ENCODE measurements at places on chromosomes 6 and 20.
A peak's percentile ranks its signal among the peaks of the same experiment; 100 is the strongest.

- DNase-seq = peak; percentile 83
These were observed 149.1 kb downstream of the ZNF217 start for GRCh38 chr20:53444401-53445149.

- no peak for DNase-seq
These were observed 9.8 kb downstream of the PGM3 start for GRCh38 chr6:83183082-83183828.

- no peak for DNase-seq
These were observed 198.6 kb downstream of the BACH2 start for GRCh38 chr6:90098001-90098531.

DNA sequence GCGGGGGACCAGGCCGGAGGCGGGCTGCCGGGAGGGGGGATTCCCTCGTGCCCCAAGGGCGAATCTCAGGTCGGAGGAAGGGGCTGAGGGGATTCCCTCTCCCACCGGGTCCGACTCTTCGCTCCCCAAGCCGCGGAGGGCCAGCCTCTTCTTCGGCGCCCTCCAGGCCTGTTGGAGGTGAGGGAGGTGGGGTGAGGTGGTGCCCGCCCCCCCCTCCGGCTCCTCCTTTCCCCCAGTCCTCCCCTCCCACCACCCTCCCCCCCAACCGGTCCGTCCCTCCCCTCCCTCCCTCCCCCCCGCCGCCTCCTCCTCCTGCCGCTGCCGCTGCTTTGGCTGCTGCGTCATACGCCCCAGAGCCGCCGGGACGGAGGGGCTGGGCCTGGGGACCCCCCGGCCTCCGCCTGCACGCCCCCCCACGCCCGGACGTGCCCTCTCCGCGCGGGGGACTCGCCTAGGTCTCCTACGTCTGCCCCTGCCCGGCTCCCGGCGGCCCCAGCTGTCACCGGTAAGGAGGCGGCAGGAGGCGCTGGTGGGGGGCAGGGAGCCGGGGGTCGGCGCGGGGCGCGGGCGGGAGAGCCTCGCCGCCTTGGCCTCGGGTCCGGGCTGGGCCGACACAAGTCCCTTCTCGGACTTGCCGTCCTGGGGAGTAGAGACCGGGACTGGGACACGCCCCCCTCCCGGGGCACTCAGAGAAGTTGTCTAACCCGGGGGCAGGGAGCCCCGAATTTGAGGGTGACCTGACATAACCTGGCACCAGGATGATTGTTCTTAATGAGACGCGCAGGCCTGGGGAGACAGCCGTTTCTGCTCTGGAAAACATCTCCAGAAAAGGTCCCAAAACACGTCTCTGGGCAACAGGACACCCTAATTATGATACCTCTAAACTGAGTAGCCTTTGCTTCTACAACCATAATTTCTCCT is at the start of gene PHF1:
Gene PHF1, plus strand, starts transcription at position 304 of the 921 bp plus-strand sequence. CDS start 1,250 bp downstream, outside the sequence.
- DNase-seq = peak; percentile 42

- no peak for DNase-seq
These were observed 49.8 kb downstream of the GRIK2 start for GRCh38 chr6:101443315-101443714.

DNA sequence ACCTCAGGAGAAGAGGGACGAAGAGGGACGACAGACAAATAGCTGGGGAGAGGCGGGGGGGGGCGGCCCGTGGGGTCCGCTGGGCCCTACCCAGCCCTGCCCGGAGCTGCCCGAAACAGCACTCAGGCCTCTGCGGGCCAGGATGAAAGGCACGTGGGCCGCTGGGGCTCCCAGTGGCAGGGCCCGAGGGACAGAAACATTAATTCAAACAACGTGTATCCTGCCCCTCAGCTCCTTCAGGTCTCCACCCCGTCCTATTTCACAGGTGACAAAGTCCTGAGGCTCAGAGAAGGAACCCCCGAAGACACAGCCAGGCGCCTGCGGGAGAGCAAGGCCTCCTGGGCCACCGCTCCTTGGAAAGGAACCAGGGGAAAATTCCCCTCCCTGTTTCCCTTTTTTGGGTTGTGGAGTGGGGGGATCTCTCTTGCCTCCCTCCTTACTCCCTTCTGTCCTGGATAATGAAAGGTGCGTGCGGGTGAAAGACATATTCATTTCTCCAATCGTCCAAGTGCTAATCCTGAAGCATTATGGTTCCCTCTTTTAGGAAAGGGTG is 93.3 kb downstream of the RNASET2 start:
- DNase-seq = no peak

- no peak for DNase-seq
These were observed 51.0 kb downstream of the EDN3 start for GRCh38 chr20:59351157-59352040.

DNA sequence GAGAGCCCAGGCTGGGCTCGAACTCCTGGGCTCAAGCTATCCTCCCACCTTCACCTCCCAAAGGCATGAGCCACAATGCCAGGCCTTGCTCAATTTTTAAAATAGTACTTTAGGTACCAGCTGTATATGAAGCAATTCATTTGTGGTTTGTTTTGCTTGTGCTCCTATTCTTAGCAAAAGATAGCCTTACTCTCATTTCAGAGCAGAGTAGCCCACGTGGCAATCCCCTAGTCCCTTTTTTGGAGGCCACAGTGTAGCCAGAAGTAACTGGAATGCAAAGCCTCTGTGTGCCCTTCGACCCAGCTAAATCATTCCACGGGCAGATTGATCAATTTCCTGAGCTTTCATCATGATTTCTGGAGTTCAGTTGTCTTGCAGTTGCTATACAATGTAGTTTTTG is 372.2 kb downstream of the NRN1 start:
- DNase-seq = no peak

GRCh38 chr6:107116328-107116892 is 1.1 kb upstream of the BEND3 start:
- DNase-seq = peak; percentile 42

DNA sequence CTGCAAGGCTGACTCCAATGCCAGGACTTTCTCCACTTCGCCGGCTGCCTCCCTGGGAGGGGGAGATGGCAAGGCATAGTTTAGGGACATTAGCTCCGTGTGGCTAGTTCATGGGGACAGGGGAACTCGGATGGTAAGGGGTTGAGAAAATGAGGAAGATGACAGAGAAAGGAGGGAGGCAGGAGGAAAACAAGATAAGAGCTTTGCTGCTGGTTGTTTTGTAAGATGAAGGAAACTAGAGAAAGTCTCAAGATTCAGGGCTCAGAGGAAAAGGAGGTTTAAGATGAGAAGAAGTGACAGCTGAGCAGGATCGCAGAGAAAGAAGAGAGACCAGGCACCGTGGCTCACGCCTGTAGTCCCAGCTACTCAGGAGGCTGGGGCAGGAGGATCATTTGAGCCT is 180.9 kb upstream of the RREB1 start:
- DNase-seq = no peak

GRCh38 chr6:123811378-123811777 is 7.7 kb downstream of the NKAIN2 start:
- DNase-seq = no peak

- peak; percentile 57 for DNase-seq
These were observed 20.3 kb downstream of the ZMYND8 start for GRCh38 chr20:47336129-47336754.
